ENCODE measurements at places on chromosomes 11 and 22.

GRCh38 chr22:24982301-24983056, 30.0 kb downstream of the KIAA1671 start:
- no peak for DNase-seq

GRCh38 chr11:114136686-114137640, 77.5 kb downstream of the ZBTB16 start:
- no peak for DNase-seq

DNA sequence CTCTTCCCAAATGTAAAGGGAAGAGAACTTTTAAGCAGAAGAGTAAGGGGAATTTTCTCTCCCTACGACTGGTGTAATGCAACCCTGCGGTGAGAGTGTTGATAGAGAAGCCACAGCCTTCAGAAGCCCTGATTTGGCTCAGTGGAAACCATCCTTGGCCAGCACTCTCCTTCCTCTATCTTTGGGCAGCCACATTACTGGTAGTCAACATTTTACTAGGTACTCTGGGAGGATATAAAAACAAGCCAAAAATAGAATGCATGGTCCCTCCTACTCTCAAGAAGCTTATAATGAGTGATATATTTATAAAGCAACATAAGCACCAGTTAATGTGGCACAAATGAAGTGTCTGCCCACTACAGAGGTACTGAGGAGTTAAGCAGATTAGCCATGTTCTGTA, 201.8 kb upstream of the NCAM1 start:
- no peak for DNase-seq

GRCh38 chr22:24536089-24536488, 18.8 kb downstream of the GUCD1 start:
- DNase-seq: no peak

DNA sequence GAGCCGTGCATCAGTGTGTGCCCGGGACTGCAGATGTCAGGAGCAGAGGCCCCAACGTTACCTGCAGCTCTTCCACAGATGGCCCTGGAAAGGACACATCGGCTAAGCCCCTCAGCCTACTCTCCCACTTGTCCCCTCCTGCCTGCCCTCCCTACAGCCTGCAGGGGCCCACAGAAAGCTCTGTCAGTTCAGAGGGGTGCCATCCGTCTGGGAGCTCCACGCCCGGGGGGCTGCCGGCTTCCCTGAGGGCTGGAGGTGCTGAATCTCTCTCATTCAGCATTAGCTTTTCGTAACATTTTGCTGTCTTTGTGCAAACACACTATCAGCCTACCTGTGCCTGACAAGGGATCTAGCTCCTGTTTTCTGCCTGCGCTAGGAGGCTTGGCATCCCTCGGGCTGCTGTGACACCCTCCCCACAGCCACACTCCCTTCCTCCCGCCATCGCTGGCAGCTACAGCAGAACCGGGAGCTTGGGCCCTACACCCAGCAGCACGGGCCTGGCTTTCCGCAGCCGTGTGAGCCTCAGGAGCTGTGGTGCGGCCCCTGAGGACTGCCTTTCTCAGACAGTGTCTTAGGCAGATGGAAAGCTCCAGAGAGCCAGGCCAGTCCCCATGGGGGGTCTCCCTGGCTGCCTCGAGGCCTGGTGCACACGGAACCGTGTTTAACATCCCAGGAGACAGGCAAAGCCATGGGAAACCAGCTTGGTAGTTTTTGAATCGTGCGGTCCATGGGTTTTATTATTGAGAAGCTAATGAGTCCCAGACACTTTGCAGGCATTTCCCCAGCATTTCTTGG, 198.3 kb upstream of the B3GAT1 start:
- no peak for DNase-seq

- no peak for DNase-seq
These were observed 16.8 kb downstream of the NUCB2 start for GRCh38 chr11:17293311-17293710.

DNA sequence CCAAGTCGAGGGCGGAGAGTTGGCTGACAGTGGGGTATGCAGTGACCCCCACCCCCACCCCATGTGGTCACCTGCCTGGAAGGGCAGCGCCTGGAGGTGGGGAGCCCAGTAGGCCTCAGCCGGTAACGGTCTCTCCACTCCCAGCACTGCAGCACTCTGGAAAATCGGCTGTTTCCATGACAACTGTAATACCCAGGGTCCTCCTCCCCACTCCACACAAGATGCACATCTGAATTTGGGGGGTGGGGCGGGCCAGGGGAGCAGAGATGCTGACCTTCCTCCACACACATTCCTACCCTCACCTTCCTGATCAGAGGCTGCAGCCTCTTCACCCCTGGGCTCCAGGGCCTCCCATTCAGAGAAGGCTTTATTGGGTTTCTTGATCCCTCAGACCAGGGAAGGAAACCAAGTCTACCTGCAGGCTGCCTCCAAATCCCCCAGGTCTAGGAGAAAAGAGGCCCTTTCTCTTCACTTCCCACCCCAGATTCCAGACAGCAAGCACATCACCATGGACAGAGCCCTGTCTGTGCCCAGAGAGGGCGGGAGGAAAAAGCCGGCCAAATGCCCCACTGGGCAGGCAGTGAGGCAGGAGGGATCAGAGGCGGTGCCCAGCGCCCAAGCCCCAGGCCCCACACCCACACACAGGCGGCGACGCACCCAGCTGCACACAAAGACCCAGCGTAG, 46.5 kb downstream of the SLC22A12 start:
- DNase-seq: no peak

GRCh38 chr22:37211075-37211865, 1.0 kb downstream of the SSTR3 start:
- DNase-seq: no peak

- DNase-seq: no peak
These were observed 18.2 kb downstream of the PAK1 start for GRCh38 chr11:77455740-77456139.

- DNase-seq: peak; percentile 83
These were observed at the start of gene TNRC6B for GRCh38 chr22:40177738-40178416. TSS of gene TNRC6B (plus strand) at chr22:40177925. CDS start at chr22:40178136, 211 bp downstream.

DNA sequence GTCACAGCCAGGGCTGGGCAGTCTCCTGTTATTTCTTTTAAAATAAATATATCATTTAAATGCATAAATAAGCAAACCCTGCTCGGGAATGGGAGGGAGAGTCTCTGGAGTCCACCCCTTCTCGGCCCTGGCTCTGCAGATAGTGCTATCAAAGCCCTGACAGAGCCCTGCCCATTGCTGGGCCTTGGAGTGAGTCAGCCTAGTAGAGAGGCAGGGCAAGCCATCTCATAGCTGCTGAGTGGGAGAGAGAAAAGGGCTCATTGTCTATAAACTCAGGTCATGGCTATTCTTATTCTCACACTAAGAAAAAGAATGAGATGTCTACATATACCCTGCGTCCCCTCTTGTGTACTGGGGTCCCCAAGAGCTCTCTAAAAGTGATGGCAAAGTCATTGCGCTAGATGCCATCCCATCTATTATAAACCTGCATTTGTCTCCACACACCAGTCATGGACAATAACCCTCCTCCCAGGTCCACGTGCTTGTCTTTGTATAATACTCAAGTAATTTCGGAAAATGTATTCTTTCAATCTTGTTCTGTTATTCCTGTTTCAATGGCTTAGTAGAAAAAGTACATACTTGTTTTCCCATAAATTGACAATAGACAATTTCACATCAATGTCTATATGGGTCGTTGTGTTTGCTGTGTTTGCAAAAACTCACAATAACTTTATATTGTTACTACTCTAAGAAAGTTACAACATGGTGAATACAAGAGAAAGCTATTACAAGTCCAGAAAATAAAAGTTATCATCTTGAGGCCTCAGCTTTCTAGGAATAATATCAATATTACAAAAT, 13.4 kb downstream of the OR51B4 start:
- no peak for DNase-seq

GRCh38 chr11:116224154-116224888, 548.5 kb downstream of the BUD13 start:
- peak; percentile 31 for DNase-seq

GRCh38 chr11:113472471-113472870, 2.7 kb downstream of the DRD2 start:
- DNase-seq: no peak

- no peak for DNase-seq
These were observed 1.2 kb downstream of the KLHL35 start for GRCh38 chr11:75431533-75432525.

- DNase-seq: no peak
These were observed 79.5 kb upstream of the TTC12 start for GRCh38 chr11:113234888-113235287.

DNA sequence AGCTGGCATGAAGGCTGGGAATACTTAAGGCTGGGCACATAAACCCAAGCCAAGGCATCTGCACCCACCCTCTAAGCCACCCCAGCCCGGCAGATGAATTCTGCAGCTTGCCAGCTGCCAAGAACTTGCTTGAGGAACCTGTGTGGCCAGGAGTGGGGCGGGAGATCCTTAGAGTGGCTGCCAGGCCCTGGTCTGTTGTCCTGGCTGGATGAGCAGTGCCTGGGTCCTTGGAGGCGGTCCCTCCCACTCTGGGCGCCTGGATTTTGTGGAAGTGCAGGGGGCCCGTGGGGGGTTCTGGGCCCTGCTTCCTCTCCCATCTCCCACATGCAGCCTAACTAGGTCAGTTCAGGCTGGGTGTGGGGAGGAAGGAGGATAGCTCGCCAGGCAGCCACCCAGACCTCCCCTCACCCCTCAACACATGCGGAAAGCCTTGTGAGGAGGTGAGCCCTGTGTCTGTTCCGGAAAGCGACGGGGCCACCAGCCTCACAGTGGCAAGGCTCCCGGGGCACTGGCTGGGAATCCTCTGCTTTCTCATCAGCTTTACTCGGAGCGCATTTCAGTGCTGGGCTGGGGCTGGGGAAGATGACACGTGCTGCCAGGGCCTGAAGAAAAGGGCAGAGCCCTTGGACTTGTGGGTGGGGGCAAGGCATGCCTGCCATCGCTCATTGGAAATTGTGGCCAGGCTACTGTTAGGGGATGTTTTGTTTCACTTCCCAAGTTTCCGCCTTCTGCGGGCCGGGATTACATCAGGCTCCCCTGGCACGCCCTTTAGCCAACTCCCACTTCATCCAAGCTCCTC, 8.4 kb downstream of the DAGLA start:
- DNase-seq: peak; percentile 41

GRCh38 chr11:106961518-106961917, 56.8 kb downstream of the GUCY1A2 start:
- DNase-seq: no peak

DNA sequence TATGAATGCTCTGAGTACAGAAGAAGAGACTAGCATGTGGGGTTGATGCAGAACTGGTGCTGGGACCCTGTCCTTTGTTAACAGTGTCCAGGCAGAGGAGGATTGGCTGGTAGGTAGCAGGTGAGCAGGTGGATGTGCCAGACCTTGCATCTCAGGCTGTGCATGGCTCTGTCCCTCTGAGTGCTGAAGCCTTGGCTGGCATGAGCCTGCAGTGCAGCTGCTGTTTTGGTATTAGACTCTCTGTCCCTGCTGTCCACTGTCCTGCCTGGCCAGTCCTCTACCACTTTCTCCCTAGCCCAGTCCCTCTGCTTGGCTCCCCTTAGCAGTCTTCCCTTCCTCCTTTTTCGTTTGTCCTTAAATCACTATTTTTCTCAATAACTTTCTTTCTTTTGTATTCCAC, 213.6 kb upstream of the ZBED5 start:
- no peak for DNase-seq

DNA sequence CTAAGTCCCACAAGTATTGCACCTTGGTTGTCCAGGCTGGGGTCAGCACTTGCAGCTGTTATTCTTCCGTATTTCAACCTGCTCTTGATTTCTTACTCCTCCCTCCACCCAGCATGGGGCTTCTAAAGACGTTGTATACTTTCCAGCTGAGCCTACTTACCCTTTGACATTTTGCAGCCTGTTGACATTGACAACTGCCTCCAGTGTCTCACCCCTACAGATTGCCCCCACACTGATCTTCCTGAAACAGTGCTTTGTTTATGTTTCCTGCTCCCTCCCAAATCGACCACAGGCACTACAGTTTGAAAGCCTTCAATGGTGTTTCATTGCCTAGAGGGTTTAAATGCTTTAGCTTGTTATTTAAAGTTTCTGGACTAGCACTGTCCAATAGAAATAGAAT, 56.6 kb downstream of the FAM83F start:
- DNase-seq: no peak

DNA sequence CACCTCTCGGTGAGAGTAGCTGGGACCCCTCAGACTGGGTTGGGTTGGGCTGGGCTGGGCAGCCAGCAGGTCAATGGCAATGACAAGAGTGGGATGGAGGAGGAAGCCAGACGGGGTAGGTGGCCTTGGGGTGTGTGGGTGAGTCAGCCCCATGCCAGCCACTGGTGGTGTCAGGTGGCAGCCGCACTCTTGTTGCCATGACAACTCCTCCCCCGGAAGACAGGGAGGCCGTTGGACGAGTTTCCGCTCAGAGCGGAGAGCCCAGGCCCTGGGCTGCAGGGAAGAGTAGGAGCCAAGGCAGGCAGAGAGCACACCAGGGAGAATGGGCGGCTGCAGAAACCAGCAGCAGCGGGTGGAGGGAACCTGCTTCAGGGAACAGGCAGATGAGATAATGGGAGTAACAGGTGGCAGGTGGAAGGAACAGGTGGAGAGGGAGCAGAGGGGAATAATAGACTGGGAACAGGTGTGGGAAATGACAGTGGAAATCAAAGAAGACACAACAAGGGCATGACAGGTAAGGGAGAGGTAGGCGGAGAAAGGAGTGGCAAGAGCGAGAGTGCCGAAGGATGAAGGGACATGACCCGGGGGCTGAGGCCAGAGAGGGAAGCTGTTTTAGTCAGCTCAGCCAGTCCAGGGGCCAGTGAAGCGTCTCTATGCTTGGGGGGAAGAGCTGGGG, 8.7 kb downstream of the SPTBN2 start:
- no peak for DNase-seq

GRCh38 chr11:104191124-104191523, 27.2 kb upstream of the PDGFD start:
- DNase-seq: no peak

DNA sequence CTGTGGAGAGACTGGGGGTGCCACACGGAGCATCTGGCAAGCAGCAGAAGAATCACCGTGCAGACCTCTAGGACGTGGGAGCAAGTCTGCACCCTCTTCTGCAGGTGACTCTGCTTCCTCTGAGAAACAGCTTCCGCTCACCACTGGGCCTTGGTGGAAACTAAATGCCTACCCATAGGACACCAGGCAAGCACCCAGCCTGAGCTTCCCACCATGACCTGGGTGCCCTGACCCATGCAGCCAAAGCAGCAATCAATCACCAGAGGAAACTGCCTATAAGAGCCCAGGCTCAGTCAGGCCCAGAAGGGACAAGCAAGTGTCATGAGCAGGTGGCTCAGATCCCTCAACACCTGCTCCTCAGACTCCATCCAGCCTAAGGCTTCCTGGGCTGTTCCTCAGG, 63.4 kb downstream of the IGLL5 start:
- DNase-seq: no peak

All from CD4-positive, alpha-beta T cell treated with Interleukin-1 beta for 1 hour (primary cell).